Heart right ventricle (tissue), 16 donors: ENCODE measurements at places on chromosomes 2 and 18. TPM values are rescaled to one million over a fixed set of nuclear protein-coding genes. Genes with fewer than 3 reads are reported as not detected.

DNA sequence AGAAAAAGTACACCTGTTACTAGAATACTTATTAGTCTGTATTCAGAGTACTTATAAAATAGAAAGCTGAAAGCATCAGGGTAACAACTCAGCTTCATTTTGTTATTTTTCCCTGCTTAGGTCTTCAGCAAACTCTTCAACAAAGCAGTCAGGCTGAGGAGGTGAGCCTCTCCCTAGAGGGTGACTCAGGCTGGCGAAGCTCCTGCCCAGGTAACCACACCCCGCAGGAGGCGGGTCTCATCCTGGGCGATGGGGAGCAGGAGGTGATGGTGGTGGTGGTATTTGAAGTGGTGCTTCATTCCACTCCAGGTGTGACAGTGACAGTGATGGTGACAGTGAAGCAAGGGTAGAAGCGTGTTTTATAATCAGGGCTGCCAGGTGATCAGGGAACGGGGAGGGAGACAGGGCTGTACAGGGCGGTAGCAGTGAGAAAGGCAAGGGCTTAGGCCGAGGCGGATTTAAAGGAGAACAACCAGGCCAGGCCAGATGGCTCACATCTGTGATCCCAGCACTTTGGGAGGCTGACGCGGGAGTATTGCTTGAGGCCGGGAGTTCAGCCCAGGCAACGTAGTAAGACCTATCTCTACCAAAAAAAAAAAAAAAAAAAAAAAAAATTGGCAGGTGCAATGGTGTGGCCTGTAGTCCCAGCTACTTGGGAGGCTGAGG, 127.1 kb downstream of the SOCS6 start:
- DNase-seq, result no peak

GRCh38 chr2:235934774-235935484, 233.3 kb downstream of the GBX2 start:
- no peak for DNase-seq

The CXCR2 gene
- total RNA-seq, result 0.68 TPM

- DNase-seq, result no peak
Measured at GRCh38 chr2:227473806-227474205, 1.9 kb downstream of the AGFG1 start.

DNA sequence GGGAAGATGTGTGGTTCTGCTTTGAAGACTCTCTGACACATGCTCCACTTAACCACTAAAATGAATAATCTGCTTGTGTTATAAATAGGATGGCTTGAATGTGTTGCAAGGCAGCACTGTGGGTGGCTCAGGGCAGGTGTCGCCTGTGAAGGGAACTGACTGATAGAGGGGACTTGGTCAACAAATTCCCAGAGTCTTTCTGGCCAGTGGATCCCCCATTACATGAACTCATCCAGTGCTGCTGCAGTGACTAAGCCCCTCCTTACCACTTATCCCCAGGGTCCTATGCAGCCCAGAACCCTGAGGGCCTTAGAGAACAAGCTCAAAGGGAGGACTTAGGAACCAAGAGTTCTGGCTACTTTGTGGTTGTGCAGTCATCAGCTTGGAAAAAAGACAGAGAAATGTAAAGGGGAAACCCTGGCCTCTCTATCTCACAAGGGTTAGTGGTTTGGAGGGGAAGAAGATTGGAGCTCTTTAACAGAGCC, 226.2 kb upstream of the TNP1 start:
- no peak for DNase-seq

GRCh38 chr2:57180678-57181077, 865.9 kb upstream of the VRK2 start:
- DNase-seq, result no peak

DNA sequence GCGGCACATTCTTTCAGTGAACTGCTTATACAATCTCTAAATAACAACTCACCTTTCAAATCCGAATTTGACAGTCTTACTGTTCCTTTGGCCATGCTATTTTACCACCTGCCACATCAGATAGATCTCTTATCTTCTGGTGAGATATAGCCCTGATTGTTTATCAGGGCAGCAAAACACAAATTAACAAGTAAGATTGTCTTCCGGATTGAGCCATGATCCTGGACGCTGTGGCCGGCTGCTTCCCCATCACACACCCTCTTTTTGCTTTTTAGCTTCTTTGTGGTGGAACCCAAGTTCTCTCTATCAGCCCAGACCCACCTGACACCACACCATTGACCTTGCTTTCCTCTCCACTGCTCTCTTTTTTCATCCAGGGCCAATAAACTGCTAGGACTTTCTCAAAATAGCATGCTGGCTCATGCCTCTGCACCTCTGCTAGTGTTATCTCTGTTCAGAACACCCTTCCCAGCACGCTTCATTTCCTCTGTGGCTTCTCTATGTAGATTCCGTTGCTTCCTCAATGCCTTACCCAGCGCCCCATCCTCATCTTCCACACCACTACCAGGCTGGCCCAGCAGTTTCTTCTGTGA, 111.8 kb upstream of the CNTNAP5 start:
- no peak for DNase-seq

GRCh38 chr2:210264282-210264681, 39.0 kb upstream of the ACADL start:
- DNase-seq, result no peak
